ENCODE measurements at places on chromosomes 12 and 14.

DNA sequence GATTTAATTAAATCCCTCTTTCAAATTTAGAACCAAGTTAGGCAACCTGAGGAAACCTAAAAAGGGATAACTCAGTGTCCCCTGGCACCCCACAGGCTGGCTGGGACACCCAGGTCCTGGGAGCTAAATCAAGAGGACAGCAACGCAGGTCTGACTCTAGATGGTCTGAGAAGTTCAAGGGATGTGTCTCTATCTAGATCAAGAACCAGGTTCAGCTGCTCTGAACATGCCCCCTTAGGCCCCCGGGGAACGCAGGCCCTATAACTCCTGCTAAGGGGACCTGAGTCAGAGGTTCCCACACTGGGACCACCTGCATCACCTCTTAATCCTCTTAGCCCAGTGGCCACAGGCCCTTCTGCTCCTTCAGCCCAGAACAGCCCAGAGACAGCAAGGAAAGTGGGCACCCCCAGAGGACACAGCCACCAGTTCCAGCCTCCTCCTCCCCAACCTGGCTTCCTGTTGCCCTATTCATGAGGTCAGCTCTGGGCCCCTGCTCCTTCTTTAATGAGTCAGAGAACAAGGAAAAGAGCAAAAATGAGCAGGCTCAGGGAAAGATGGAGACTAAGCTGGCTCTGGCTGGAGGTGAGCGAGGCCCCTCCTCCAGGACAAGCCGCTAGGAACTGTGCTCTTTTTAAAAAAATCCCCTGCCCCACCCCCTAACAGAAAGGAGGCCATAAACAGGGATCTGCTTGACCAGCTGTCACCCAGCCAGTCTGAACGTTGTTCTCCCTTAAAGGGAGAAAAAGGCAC, 10.8 kb downstream of the PITPNM2 start:
- DNase-seq: no peak

DNA sequence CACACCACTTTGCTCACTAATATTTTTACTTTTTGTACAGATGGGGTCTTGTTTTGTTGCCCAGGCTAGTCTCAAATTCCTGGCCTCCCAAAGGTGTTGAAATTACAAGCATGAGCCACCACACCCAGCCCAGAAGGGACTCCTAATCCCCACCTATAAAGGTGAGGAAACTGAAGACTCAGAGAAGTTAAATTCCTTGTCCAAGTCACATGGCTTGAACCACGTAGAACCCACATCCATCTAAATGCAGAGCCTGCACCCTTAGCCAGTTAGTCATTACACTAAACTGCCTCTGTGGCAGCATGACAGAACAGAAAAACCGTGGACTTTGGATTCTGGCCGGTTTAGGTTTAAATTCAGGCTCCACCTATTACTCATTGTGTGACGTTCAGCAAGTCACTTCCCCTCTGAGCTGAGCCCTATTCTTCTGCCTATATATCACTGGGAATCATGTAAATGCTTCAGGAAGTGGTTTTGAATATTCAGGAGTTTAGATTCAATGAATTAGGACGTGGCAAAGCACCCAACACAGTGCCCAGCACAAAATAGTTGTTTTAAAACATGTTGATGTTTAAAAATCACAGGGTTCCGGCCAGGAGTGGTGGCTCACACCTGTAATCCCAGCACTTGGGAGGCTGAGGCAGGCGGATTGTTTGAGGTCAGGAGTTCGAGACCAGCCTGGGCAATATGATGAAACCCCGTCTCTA, 3.0 kb upstream of the CORO1C start:
- DNase-seq: no peak

- DNase-seq: no peak
These were observed 49.8 kb downstream of the LLPH start for GRCh38 chr12:66080791-66081190.

DNA sequence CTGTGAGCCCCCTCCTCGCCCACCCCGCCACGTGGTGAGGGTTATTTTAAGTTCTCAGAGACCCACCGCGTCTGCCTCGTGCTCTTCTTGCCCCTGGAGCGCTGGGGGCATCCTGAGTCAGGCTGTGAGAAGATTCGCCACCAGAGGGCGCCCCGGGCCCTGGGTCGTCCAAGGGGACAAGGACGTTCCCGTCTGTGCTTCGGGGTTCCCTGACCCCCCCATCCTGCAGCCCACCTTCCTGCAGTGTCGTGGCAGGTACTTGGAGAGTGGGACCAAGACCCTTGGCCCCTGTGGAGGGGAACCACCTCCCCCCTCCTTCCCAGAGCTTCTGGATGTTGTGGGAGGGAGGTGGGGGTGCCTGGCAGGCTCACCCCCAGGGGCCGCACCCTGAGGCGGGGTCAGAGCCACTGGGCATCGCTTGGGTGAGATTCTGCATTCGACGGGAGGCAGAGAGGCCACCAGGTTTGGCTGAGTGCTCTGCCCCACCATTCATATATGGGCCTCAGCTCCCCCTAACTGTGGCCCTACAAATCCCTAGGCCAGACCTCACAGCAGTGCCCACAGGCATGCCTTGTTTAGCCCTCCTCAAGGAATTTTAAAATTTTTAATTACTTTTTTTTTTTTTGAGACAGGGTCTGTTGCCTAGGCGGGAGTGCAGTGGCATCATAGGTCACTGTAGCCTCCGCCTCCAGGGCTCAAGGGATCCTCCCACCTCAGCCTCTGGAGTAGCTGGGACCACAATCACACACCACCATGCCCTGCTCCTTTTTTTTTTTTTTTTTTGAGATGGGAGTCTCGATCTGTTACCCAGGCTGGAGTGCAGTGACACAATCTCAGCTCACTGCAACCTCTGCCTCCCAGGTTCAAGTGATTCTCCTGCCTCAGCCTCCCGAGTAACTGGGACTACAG, 17.0 kb downstream of the RHOF start:
- DNase-seq: peak; percentile 83

- DNase-seq: no peak
These were observed at the start of gene ATXN2 for GRCh38 chr12:111598637-111599452. Gene ATXN2 (minus strand): TSS chr12:111599315. CDS start chr12:111599034, 281 bp downstream.

DNA sequence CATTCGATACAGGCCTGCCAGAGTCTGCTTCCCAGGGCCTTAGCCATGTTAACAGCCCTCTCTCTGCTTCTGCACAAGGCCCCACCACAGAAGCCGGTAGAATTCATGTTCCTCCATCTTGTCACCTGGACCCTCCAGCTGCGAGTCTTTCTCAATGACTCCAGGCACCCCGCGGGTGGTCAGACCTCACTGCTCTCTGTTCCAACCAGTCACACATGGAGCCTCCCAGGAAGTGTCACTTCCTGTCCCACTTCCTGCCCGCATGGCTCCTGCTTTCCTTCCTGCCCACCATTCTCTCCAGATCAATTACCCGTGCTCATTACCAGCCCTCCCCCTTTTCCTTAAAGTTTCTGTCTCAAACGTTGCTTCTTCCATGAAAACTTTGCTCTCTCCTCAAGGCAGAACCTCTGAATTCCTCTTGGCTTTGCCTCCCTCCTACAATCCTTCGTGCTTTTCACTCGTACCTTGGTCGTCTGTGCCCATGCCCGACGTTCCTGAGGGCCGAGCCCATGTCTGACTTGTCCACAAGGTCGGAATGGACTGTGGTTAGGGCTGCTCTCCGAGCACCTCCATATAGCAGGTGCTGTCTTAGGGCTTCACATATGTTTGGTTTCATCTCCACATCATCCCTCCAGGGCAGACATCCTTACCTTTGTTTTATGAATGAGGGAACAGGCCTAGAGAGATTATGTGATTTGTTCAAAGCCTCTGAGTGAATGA, 172.1 kb downstream of the TSPAN9 start:
- no peak for DNase-seq

GRCh38 chr14:23034498-23035302, at the start of gene PSMB5:
Gene PSMB5 (minus strand): TSS chr14:23034900. CDS start chr14:23034881, 19 bp downstream.
- peak; percentile 67 for DNase-seq

- DNase-seq: no peak
These were observed 353.8 kb downstream of the RAD51B start for GRCh38 chr14:68173227-68173972.

- DNase-seq: no peak
These were observed 317.6 kb downstream of the LRIG3 start for GRCh38 chr12:58602736-58603135.

- no peak for DNase-seq
These were observed 258.7 kb upstream of the BTG1 start for GRCh38 chr12:92404259-92404894.

GRCh38 chr12:130621696-130622298, 94.3 kb downstream of the RIMBP2 start:
- DNase-seq: no peak

- no peak for DNase-seq
These were observed 31.3 kb downstream of the PRKAB1 start for GRCh38 chr12:119699199-119699760.

DNA sequence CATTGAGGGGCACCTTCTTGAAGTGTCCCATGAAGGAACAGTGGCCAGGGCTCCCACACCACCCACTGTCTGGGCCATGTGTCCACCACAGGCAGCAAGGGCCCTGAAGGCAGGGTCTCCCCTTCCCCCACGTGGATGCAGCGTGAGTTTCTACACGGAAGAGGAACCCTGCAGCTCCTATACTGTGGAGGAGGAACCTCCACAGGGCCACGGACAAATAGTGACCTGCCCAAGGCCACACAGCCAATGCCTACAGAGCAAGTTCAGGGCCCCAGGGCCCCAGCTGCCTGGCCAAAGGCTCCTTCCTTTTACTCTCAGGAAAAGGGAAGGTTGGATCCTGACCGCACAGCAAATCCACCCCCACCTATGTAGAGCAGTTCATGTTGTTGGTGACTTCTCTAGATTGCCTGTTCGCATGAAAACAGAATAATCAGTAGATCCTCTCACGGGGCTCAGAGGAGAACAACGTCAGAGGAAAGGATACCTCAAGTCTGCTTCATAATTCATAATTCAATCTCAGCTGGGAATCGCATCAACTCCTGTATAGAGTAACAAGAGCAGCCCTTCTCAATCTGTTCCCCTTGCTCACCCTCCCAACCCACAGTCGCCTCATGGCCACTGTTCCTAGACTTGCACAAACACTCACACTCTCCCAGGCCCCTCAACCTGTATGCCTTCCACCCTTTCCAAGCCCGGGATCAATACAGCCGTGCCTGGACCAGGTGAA, 11.1 kb upstream of the KRT73 start:
- no peak for DNase-seq

GRCh38 chr12:133236556-133236955, 879 bp upstream of the ANHX start:
- DNase-seq: no peak

DNA sequence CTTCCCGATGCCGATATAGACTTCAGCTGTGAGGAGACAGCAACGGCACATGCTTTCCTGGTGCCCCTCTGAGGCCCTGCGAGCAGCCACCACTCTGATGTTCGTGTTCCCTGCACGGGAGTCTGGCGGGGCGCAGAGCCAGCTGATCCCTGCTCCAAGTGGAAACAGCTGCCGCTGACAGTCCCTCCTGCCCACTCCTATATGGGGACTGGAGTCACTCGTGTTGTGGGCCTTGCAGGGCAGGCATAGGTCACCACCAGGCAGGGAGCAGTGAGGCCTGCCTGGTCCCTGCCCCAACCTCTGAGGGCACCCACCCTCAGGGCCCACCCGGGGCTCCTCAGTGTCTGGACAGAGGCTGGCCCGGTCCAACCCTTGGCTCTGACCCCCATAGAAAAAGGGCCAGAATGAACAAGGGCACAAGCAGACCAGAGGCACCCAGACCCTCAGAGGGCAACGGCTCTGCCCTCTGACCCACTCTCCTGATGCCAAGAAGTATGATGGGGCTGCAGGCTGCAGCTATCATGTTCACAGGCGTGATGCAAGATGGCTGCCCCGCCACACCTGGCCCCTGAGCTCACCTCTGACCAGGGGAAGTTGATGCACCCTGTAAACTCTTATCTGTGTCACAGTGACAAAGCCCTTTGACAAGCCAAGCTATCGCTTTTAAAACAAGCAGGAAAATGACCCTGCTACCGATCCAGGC, 181.6 kb downstream of the CALM1 start:
- no peak for DNase-seq

- DNase-seq: no peak
These were observed 24.1 kb downstream of the FLVCR2 start for GRCh38 chr14:75602503-75602902.

- DNase-seq: no peak
These were observed 88.7 kb downstream of the NTN4 start for GRCh38 chr12:95701722-95702418.
